ENCODE measurements at places on chromosomes 6 and 20.

GRCh38 chr20:43322851-43323250 is 133.1 kb upstream of the PTPRT start:
- DNase-seq, result no peak

DNA sequence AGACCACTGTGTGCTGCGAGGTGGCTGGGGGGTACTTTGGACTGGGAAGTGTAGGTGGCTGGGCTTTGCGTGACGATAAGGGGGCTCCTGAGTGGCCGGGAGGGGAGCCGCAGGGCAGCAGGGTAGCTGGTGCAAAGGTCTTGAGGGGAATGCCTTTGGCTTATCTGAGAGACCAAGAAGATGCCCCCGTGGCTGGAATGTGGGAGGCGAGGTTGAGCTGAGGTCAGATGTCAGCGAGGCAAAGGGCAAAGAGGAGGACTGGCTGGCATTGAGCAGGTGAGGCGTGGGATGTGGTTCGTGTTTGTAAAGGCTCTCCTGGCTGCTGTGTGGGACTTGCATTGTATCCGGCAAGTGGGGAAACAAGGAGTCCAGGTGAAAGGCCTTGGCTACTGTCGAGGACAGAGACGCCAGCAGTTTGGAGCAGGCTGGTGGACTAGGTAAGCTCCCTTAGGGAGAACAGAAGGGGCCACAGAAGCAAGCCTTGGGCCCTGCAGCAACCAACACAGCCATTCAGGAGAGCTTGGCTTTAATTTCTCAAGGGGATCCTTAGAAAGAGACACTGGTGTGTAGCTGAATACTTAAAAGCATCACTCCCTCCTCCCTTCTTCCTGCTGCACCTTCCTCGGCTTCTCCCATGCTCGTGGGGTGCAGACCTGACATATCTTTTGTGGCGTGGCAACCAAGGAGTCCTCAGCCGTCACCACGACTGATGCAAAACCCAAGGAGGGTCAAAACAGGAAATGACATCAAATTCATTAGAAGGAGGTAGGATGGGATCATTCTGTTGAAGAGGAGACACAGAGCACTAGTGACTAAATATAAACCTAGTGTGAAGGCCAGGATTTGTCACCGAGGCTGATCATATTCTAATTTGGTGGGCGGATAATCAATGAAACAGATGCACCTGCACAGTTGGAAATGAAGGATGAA is 53.5 kb upstream of the ERVFRD-1 start:
- no peak for DNase-seq

DNA sequence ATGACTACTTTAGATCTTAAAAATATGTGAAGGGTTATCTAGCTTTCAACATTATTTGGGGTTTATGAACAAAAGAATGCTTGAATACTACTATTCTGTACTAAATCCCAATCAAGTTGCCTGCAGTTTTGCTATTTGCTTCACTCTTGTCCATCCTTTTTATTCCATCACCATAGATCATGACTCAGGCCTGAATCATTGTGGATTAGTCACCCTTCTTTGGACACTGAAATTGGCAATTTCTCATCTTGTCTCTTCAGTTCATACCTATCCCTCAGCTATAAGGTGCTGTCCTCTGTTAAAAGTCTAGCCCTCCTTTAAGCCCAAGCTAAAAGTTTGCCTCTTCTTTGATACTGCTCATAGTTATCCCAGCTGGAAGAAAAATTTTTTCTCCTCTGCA is 199.1 kb downstream of the CENPW start:
- peak; percentile 46 for DNase-seq

DNA sequence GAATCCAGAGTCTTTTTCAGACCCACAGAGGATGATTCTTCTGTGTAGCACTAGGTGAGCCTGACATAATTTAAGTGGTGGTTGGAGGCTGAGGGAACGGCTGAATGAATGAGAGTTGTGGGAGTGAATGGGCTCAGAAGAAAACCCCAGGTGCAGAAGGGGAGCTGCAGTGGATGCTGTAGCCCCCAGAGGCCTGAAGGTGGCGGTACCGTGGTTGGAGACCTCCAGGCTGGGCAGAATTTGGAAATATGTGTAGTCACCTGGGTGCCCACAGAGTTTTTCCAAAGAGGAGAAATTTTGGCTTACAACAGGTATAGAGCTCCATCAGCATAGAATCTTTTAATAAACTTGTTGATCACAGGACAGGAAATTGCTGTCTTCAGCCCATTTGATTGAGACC is 6.5 kb upstream of the RAET1G start:
- no peak for DNase-seq

DNA sequence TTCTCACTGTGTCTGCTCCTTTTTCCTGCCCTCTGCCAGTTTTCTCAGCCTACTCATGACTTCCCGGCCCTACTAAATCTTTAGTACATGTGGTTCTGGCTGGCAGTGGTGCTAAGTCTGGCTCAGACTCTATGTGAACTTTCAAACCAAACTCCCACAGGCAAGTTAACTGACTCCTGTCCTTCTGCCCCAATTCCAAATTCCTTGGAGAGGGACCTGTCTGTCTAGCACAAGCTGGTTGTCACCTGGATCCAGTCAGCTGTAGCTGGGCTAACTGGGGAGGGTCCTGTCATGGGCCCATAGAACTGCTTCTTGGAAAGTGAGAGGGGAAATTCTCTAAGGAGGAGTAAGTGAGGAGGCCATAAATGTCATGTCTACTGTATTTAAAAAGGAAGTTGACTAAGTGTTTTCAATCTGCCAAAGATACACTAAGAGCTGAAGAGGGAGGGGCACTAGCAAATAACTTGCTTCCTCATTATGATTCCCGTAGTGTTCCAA is 240.1 kb downstream of the KCNQ5 start:
- DNase-seq, result peak; percentile 60

GRCh38 chr20:58169450-58169849 is 59.0 kb downstream of the ANKRD60 start:
- DNase-seq, result no peak
